ENCODE measurements at places on chromosomes 5 and 9.

GRCh38 chr9:99722877-99723276 lies 98.8 kb upstream of the NR4A3 start:
- DNase-seq, result peak; percentile 2

GRCh38 chr5:151601391-151601790 lies 10.3 kb upstream of the FAT2 start:
- DNase-seq, result no peak

GRCh38 chr9:95783426-95783975 lies 92.0 kb upstream of the ERCC6L2 start:
- DNase-seq, result no peak

DNA sequence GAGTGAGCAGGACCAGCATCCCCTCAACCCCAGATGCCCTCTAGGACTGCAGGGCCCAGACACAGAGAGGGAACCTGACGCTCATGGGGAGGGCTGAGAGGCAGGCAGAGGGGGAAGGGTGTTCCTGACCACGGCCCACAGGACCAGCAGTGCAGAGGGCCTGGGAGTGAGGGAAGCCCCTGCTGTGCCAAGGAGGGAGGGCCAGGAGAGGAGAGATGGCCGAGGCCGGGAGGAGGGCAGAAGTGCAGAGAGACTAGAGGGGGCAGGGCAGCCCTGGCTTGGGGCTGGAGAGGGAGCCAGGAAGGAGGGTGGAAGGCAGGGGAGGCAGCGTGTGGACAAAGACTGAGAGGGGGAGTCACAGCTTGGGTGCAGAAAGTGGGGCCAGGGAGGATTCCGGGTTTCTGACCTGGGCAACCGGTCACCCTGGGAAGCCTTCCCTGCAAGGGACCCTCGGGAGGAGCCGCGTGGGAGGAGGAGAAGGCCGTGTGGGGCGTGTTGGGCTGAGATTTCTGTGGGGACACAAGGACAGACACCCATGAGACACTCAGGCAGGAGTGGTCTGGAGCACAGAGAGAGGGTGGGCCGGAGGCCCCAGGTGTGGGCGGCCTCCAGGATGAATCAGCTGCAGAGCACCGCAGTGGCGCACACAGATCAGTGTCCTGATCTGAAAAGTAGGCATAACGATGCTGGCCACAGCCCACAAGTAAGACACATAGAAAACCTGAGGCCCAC lies 117.5 kb downstream of the ADAMTS2 start:
- peak; percentile 16 for DNase-seq

GRCh38 chr9:134014946-134015345 lies 10.3 kb upstream of the BRD3OS start:
- no peak for DNase-seq

DNA sequence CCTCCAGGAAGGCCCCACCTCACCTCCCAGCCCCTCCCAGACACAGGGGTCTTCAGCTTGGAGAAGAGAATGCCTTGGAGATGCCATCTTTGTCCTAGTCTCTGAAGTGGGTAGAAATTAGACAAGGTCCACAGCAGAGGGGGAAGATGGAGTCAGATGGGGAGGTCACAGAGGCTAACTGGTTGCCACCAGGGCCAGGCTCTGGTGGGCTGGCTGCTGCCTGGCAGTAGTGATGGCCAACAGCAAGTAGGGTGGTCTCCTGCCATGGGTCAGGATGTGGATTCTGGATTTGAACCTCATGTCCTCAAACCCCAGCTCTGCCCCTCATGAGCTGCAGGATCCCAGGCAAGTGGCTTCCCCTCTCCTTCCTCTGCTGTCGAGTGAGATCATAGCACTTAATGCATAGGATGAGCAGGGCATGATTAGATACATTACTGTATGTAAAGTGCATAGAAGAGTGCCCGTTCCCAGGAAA lies 38.7 kb upstream of the NEK6 start:
- no peak for DNase-seq

DNA sequence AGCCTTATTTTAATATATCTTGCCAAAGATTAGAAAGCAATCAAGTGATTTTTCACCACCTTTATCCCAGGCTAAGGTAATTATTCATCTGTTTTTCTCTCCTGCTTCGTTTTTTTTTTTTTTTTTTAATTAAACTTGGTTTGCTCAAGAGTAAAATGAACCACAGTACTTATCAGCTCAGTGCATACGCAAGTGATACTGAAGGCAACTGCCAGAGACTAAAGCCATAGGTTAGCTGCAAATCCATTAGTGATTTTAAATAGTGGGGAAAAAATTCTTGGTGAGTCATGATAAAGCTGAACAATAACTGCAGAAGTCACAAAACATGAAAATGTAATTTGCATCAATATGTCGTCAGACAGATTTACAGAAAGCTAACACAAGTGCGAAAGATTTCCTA lies 829.1 kb downstream of the PTPRD start:
- no peak for DNase-seq

- peak; percentile 74 for DNase-seq
Measured at GRCh38 chr5:51383131-51384121, at the start of gene ISL1. Gene ISL1 (plus strand): TSS chr5:51383448. CDS start chr5:51383672, 224 bp downstream.

GRCh38 chr9:87518702-87519335 lies 21.2 kb downstream of the DAPK1 start:
- DNase-seq, result no peak

DNA sequence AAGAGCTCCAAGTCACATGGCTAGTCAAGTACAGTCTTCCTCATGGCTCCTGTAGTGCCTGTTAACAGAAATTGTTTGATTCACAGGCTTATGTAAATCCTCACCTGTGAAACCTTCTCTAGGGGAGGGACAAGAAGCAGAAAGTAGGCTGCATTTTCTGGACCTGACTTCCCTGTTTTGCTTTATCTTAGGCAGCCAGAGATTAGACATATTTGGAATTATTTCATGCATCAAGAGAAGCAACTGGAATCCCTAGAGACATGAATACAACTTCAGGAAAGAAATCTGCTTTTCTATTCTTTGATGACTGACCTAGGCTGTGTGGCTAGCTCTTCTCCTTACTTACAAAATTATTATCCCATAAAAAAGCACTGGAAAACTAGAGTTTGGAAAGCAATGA lies 52.3 kb downstream of the CAST start:
- no peak for DNase-seq

DNA sequence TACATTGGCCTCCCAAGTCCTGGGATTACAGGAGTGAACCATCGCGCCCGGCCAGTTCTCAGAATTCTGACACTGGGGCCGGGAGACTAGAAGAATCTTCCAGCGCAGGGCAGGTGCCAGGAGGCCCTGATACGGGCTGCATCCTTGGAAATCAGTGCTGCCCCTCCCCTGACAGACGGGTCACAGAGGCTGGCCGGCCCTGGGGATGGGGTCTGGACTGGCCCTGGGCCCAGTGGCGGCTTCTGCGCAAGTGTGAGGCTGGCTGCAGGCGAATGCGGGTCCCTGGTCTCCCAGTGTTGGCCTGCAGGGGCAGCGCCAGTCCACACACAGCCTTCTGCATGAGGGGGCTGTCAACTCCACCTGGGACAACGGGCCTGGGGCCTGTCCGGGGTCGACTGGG lies 831 bp upstream of the TBC1D9B start:
- no peak for DNase-seq

- DNase-seq, result no peak
Measured at GRCh38 chr5:127801751-127802476, 98.7 kb downstream of the CCDC192 start.

GRCh38 chr5:180331647-180331950 lies 21.5 kb downstream of the GFPT2 start:
- DNase-seq, result no peak
